Thoracic aorta (tissue), 2 donors: ENCODE measurements at places on chromosomes 4 and X. TPM values are rescaled to one million over a fixed set of nuclear protein-coding genes. Genes with fewer than 3 reads are reported as not detected.

The GABRE gene
- 40.9 TPM for total RNA-seq

GRCh38 chr4:124694306-124694705 is 18.2 kb downstream of the ANKRD50 start:
- H3K27ac ChIP-seq: no peak overlapping the region
- H3K36me3 ChIP-seq: no peaks in the 10 kb centered on the region
- H3K27me3 ChIP-seq: no peaks in the 10 kb centered on the region
- no peak for DNase-seq
- peaks cover 5% of the 10 kb centered on the region for H3K4me1 ChIP-seq

- no peak for DNase-seq
- no peaks in the 10 kb centered on the region for H3K27me3 ChIP-seq
- no peaks in the 10 kb centered on the region for H3K36me3 ChIP-seq
These were observed 64.8 kb downstream of the PCDH18 start for GRCh38 chr4:137467537-137467936.

- H3K36me3 ChIP-seq: no peaks in the 10 kb centered on the region
- H3K27me3 ChIP-seq: no peaks in the 10 kb centered on the region
- no peak overlapping the region for H3K4me3 ChIP-seq
These were observed 23.5 kb downstream of the TXK start for GRCh38 chr4:48110452-48110978.

GRCh38 chr4:88630756-88631155 is 38.5 kb downstream of the HERC3 start:
- no peak overlapping the region for H3K27ac ChIP-seq
- no peaks in the 10 kb centered on the region for H3K27me3 ChIP-seq
- no peak for DNase-seq
- no peak overlapping the region for H3K4me3 ChIP-seq
